ENCODE measurements at places on chromosomes 4 and X. TPM values are rescaled to one million over a fixed set of nuclear protein-coding genes. Genes with fewer than 3 reads are reported as not detected.

- DNase-seq: no peak
These were observed 345.2 kb upstream of the GRID2 start for GRCh38 chr4:91958596-91958995.

DNA sequence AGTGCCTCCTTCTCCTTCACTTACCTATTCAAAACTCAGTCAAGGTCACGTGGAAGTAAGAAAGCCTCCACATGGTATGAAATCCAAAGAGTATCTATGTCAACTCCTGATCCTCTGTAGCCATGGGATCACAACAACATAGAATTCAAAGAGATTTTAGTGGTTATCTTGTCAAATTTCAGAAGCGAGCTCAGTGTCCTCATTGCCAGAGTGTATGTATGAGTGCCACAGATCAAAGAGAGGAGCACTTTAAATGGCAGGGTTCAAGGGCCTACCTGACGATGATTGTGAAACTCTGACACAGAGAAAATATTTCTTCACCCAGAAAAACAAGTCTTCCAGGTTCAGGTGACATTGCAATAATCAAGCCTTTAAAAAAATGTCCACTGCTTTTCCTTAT, 1.2 kb upstream of the ACE2 start:
- no peak for DNase-seq

DNA sequence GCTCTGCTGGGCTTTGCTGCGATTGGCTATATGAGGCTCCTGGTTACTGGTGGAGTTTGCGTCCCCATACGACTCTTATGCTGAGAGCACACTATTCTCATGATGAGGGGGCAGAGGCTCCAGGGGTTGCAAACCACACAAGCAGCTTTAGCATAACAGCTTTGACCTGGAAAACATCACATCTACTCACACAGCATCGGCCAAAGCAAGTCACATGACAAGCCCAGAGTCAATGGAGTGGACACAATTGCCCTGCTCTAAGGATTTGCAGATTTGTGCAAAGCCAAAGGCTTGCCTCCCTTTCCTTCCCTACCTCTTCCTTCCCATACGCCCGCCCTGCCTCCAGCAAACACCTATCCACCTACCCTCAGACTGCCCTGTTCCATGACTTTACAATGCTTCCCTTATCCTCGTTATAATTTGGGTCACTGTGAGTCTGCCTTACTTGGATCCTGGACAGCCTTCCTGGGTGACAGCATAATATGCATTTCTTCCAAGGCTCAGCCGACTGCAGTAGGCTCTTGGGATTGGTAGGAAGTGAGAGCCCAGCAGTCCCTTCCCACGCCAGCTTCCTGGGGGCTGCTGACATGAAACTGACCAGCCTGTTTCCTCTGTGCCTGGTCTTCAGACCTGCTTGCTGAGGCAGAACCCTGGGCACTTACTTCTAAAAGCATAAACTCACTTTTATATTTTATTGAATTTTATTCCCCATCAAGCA, 208.2 kb upstream of the PSAPL1 start:
- DNase-seq: no peak

DNA sequence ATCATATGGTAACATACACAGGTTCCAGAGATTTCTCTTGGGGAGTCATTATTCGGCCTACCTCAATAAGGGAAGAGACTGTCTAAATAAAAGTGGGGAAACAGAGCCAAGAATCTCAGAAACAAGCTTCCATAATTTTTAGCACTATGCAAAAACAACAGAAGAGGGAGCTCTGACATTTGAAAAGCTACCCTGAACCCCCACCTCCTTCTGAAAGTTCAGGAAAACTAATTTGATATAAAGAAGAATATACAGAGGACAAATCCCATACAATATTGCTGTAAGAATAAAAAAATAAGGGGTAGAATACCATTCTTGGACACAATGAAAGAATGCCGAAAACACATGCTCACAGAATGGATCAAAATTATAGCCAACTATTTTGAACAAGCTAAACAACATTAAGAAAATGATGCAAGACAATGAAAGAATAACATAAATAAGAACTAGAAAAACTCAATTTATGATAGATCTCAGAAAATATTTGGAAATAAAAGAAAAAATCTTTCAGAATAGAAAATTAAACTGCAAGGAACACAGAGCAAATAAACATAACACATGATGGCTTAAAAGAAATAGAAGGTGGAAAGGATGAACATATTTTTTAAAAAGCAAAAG, 14.4 kb upstream of the ZNF41 start:
- no peak for DNase-seq

DNA sequence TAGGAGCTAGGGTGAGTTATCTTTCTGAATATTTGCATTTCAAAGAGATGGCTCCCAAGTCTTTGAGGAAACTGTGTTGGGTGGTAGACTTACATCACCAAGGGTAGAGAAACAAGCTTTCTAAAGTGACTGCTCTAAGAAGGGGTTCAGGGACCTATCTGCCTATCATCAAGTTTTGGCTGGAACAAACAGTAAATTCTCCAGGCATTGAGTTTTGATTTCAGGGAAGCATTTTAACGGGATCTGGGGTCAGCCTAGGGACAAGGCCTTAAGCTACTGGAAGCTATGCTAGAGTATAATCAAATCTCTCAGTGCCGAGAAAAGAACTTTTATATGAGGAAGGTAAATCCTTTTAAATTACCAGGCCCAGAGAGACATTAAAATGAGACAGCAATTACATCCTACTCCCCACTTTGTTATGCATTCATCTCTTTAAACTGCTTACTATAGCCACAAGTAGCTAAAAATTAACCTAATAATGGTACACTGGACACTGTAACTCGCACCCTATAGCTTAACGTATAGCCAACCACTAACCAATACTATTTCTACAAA, 2.0 kb upstream of the NUDT9 start:
- DNase-seq: no peak

GRCh38 chrX:148611993-148612392, 111.6 kb downstream of the AFF2 start:
- no peak for DNase-seq

DNA sequence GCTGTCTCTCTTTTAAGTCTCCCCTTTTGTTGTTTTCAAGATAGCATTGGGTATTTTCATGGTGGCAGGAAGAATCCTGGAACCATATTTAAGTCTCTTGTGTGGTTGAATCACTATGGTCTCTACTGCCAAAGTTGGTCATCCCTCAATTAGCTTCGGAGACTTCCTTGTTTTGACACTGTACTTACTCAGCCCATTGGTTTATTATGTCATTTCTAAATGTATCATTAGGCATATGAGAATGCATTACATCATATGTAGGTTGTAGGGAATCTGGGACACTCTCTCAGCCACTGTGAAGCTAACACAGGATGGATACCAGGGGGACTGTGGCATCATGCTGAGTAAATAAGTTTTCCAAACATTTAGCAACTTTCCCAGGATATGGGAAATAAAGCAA, 211.8 kb downstream of the DTHD1 start:
- DNase-seq: no peak

- DNase-seq: no peak
These were observed 66.7 kb downstream of the DGKK start for GRCh38 chrX:50403903-50404302.

GRCh38 chrX:14903891-14904290, 30.7 kb downstream of the MOSPD2 start:
- DNase-seq: no peak

DNA sequence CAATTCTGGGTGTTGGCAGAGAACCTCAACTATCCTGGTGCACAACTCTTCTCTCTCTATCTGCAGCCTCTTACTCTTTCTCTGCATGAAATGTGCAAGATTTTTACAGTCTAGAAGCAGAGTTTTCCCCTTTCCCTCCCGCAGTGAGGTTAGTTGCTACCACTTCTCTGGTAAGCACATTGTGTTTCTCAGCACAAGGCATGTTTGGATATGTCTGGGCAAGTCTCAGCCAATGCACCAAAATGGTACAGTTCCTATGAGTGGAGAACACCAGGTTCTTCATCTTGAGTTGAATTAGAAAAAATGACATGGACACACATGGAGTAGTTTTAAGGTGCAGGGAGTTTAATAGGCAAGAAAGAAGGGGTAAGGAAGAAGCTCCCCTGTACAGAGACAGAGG, 187.0 kb downstream of the CCNG2 start:
- no peak for DNase-seq

DNA sequence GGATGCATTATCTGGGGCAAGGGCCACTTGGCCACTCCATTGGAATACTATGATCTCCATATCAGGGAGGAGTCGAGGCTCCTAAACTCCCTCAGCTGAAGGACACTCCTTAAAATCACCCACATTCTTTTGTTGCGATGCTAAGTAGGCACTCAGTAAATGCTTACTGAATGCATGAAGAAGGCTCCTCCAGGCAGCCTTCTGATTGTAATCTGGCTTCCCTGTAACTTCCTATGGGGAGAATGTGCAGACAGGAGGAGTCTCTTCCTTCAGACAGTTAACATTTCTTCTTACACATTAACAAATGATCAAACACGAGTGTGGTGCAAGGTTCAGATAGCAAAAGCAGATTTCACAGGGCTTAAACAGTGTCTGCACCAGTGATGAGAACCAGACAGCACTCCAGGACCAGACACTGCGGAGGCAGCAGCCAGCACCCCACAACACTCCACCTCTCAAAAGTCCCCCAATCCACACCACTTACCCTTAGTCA, 21.4 kb upstream of the USO1 start:
- no peak for DNase-seq

DNA sequence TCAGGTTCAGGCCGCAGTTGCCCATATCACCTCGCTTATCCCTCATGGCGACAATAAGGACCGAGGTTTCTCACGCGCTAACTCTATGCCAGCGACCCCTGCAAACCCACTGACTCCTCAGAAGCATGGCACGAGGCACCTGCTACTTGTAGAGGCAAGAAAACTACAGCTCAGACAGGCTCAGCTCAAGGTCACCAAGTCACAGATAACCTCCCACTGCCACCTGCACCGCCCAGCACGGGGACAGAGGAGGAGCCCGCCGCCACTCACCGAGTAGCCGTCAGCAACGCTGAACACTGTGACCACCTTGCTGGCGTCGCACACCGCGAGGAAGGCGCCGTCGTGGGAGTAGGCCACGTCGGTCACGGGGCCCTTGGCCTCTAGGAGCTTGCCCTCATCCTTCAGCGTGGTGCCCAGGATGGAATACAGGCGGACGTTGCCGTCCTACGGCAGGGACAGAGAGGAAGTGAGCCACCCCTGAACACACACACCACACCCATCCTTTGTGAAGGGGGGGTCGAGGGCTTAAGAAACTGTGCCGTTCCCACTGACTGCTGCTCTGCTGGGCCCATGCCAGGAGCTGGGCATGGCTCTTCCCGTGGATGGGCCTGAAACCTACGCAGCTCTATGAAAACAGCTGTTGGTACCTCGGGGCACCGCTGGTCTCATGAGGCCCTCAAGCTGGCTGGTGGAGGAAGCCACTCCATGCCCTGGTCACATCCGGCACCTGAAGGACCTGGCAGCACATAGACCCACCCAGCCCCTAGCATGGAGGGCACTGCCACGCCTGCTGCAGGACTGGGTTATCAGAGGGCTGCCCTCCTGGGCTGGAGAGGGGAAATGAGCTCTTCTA, 38.9 kb downstream of the WDR1 start:
- DNase-seq: no peak

- no peak for DNase-seq
These were observed 2.3 kb upstream of the ZCCHC4 start for GRCh38 chr4:25310066-25310802.

DNA sequence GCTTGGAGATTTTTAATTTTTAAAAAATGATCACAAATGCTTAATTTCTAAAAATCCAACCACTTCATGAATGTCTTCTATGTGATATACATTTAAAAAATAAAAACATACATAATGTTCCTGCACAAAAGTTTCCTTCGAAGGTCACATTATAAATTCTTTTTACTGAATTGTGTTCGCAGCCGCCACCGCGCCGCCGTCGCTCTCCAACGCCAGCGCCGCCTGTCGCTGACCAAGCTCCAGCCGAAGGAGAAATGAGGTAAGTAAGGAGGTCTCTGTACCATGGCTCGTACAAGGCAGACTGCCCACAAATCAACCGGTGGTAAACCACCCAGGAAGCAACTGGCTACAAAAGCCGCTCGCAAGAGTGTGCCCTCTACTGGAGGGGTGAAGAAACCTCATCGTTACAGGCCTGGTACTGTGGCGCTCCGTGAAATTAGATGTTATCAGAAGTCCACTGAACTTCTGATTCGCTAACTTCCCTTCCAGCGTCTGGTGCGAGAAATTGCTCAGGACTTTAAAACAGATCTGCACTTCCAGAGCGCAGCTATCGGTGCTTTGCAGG, 48.8 kb upstream of the NEUROG2 start:
- no peak for DNase-seq

GRCh38 chrX:107603429-107604159, 24.7 kb upstream of the PRPS1 start:
- DNase-seq: no peak

GRCh38 chr4:168795346-168795745, 214.7 kb downstream of the CBR4 start:
- no peak for DNase-seq

DNA sequence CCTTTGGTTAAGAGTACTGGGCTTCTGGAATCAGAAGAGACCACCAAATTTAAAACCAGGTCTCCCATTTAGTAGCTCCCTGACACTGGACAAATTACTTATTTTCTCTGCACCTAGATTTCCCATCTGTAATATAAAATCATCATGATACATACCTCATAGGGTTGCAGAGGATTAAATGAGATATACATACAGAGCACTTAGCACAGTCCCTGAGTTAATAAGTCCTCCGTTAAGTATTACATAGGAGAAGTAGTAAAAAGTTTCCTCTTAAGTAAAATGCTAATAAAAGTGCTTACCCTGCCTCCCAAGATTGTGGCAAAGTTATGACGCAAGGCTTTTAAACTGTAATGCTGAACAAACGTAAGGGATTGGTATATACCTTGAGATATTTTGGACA, 539 bp upstream of the CHIC1 start:
- no peak for DNase-seq

DNA sequence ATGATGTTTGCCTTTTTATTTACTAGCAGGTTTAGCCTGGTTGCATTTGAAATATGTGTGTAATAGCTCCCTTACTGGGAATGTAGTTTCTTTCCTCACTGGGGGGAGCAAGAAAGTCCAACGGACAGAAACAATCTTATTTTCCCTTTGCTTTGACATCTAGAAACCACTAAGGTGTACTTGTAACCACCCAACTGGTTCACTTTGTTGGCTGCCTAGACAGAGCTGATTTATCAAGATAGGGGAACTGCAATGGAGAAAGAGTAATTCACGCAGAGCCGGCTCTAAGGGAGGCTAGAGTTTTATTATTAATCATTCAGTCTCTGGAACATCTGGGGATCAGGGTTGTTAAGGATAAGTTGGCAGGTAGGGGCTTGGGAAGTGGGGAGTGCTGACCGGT, 30.3 kb downstream of the XG start:
- DNase-seq: no peak

DNA sequence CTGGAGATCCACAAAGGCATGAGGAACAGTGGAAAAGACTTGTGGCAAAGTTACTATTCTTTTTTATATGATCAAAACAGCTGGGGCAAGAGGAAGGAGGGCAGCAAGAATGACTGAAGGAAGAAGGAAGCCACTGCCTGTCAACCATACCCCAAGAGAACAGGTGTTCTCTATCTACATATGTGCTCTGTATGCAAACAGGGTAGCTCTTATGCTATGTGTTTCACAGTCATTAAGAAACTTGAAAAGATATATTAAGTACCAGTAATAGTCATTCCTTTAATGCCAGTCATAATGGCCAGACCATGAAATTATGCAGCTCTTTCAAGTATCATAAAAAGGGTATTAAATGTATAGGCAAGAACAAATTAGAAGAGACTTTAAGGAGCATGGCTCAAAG, 363.9 kb downstream of the KLHL13 start:
- DNase-seq: no peak

Gene HTR2C
- total RNA-seq: not detected

Gene FHIP1A
- 10.0 TPM for total RNA-seq

Gene ARMCX1
- total RNA-seq: 18.3 TPM

Gene PPP2R2C
- not detected for total RNA-seq

Gene RPGR
- 5.5 TPM for total RNA-seq

Gene ADH5
- 99.5 TPM for total RNA-seq

Gene ARHGEF38
- 0.75 TPM for total RNA-seq

Gene TNMD
- total RNA-seq: not detected

Measured in kidney epithelial cell (primary cell).